ENCODE measurements at places on chromosomes 6 and 20. TPM values are rescaled to one million over a fixed set of nuclear protein-coding genes. Genes with fewer than 3 reads are reported as not detected.

- no peak for DNase-seq
- H3K4me1 ChIP-seq: peaks cover 2% of the 10 kb centered on the region
- H3K27me3 ChIP-seq: no peaks in the 10 kb centered on the region
Observed at GRCh38 chr20:23445596-23446217, 6.2 kb downstream of the CSTL1 start.

GRCh38 chr20:31698803-31699718, 23.6 kb downstream of the BCL2L1 start:
- peaks cover 40% of the 10 kb centered on the region for H3K4me1 ChIP-seq
- H3K36me3 ChIP-seq: peaks cover 10% of the 10 kb centered on the region
- H3K27me3 ChIP-seq: no peaks in the 10 kb centered on the region
- peak; percentile 96 for DNase-seq
- H3K4me3 ChIP-seq: no peak overlapping the region
- peak overlapping the region; percentile 96 for H3K27ac ChIP-seq

DNA sequence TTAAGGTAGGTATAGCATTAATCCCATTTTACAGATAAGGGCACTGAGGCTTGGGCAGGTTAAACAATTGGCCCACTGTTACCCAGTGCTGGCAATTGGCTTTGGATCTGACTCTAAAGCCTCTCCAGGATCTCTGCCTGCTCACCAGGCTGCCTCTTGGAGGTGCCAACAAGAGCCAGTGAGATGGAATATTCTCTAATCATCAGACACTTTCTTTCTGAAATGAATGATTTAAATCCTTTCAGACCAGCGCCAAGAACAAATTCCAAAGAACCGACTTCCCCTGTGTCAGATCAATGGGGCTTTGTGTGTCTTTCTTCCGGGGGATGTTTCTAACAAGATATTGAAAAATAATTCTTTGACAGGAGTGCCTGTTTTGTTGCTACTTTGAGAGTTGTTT, 23.6 kb downstream of the CYP39A1 start:
- DNase-seq: no peak
- no peaks in the 10 kb centered on the region for H3K36me3 ChIP-seq
- no peaks in the 10 kb centered on the region for H3K4me1 ChIP-seq
- no peak overlapping the region for H3K27ac ChIP-seq
- no peak overlapping the region for H3K4me3 ChIP-seq

- H3K27me3 ChIP-seq: no peaks in the 10 kb centered on the region
- peaks cover 6% of the 10 kb centered on the region for H3K36me3 ChIP-seq
- no peak overlapping the region for H3K4me3 ChIP-seq
- DNase-seq: peak; percentile 85
- peak overlapping the region; percentile 71 for H3K27ac ChIP-seq
Observed at GRCh38 chr20:4925842-4926530, 75.3 kb downstream of the SLC23A2 start.

- no peak for DNase-seq
- H3K36me3 ChIP-seq: no peaks in the 10 kb centered on the region
- no peaks in the 10 kb centered on the region for H3K4me1 ChIP-seq
Observed at GRCh38 chr6:85361643-85362014, 88.3 kb upstream of the NT5E start.

DNA sequence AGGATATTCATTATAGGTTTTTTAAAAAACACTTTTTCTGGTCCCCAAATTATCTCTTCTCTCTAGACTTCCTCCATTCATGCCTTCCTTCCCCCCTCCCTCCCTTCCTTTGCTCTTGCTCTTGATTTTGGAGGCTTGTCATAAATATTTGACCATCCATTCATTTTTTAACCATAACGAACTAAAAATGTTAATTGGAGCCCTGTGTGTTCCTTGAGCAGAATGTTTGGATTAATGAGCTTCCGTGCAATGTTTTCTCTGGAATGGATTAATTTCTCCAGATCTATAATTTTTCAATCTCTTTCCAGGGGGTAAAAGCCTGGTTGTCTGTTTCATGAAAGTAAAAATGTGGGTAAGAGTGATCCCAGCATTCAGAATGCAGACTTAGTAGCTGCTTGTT, 155.5 kb downstream of the ESR1 start:
- no peaks in the 10 kb centered on the region for H3K4me1 ChIP-seq
- H3K27me3 ChIP-seq: no peaks in the 10 kb centered on the region
- H3K36me3 ChIP-seq: no peaks in the 10 kb centered on the region
- H3K4me3 ChIP-seq: no peak overlapping the region

GRCh38 chr6:63630466-63630865, 5.1 kb upstream of the PHF3 start:
- H3K27me3 ChIP-seq: no peaks in the 10 kb centered on the region
- peaks cover 6% of the 10 kb centered on the region for H3K4me1 ChIP-seq
- no peak overlapping the region for H3K4me3 ChIP-seq
- H3K36me3 ChIP-seq: no peaks in the 10 kb centered on the region
- H3K27ac ChIP-seq: no peak overlapping the region

The POU5F1 gene
- 0.13 TPM for total RNA-seq

GRCh38 chr6:74939721-74940620, 265.9 kb downstream of the COL12A1 start:
- no peaks in the 10 kb centered on the region for H3K27me3 ChIP-seq
- H3K4me3 ChIP-seq: no peak overlapping the region
- peak; percentile 75 for DNase-seq
- H3K27ac ChIP-seq: peak overlapping the region; percentile 77

DNA sequence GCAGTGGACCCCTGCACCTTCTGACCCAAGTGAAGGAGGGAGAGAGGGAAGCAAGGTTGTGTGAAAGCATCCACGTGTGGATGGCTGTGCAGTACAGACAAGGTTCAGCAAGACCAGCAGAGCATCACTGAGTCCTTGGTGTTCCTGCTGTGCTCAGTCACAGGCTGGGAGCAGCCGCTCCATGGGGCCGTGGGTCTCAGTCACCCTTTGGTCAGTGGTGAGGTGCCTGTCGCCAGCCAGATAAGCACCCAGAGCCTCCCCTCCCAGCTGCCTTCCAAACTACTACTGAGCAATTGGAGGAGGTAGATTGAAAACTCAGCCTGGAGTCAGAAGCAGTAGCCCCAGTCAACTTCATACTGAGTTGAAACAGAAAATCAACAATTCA, 218.9 kb downstream of the SLC24A3 start:
- H3K4me3 ChIP-seq: no peak overlapping the region
- no peak overlapping the region for H3K27ac ChIP-seq
- no peak for DNase-seq
- peaks cover 5% of the 10 kb centered on the region for H3K4me1 ChIP-seq

DNA sequence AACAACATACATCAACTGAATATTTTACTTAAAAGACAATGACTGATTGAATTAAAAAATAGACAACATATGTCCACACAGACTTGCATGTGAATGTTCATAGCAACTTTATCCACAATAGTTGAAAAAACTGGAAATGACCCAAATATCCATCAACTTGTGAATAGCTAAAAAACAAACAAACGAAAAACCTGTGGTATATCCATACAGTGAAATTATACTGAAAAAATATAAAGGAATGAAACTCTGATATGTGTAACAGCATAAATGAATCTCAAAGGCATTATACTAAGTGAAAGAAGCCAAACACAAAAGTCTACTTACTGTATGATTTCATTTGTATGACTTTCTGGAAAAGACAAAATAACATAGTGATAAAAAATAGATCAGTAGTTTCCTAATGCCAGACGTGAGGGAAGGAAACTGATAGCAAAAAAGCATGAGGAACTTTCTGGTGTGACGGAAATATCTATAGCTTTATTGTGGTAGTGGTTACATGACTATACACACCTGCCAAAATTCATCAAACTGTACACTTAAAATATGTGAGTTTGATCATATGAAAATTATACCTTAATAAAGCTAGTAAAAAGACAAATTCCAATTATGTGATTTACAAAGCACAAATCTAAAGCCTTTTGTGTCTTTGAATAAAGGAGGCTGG, 123.2 kb downstream of the BACH2 start:
- no peak overlapping the region for H3K27ac ChIP-seq
- no peaks in the 10 kb centered on the region for H3K36me3 ChIP-seq
- H3K27me3 ChIP-seq: no peaks in the 10 kb centered on the region
- no peak overlapping the region for H3K4me3 ChIP-seq
- peaks cover 10% of the 10 kb centered on the region for H3K4me1 ChIP-seq

DNA sequence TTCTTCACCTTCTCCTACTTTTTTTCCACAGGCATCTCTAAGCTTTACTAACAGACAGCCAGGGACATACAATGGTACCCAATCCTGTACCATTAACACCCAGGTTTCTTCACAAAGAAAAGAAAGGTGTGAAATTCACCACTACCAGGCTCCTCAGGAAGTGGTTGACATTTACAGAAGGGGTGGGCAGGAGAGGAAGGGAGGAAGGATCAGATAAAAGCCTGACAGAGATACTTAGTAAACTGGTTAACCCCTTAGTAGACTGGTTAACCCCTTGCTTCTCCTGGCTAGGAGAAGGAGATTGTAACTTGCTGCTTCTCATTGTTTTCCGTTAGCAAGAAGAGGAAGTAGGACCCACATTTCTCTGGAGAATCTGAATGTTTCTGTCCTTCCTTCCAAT, 7.2 kb downstream of the SAMD3 start:
- H3K27me3 ChIP-seq: no peaks in the 10 kb centered on the region
- no peak overlapping the region for H3K27ac ChIP-seq
- H3K36me3 ChIP-seq: no peaks in the 10 kb centered on the region
- H3K4me3 ChIP-seq: no peak overlapping the region
- H3K4me1 ChIP-seq: no peaks in the 10 kb centered on the region
